Fibroblast of lung (primary cell): ENCODE measurements at places on chromosomes 3 and 15. TPM values are rescaled to one million over a fixed set of nuclear protein-coding genes. Genes with fewer than 3 reads are reported as not detected.
A peak's percentile ranks its signal among the peaks of the same experiment; 100 is the strongest.

DNA sequence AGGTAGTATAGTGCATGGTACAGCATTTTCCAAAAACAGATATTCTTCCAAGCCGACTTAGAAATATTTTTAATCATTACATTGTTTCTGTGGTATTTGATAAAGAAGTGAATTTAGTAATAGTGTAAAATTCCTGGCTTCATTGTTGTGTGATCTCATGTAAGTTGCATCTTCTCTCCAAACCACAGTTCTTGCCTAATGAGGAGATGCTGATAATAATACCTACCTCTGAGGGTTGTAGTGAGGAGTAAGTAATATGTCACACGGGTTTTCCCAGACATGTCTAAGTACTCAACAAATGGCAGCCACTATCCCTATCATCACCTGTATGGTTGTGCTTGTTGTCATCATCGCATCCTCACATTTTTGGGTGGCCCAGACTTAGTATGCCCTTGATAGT lies 167.3 kb downstream of the SLCO3A1 start:
- H3K4me3 ChIP-seq: no peak overlapping the region
- H3K4me1 ChIP-seq: no peaks in the 10 kb centered on the region
- H3K36me3 ChIP-seq: no peaks in the 10 kb centered on the region
- no peaks in the 10 kb centered on the region for H3K27me3 ChIP-seq

GRCh38 chr15:39269821-39270220 lies 311.1 kb upstream of the THBS1 start:
- no peak overlapping the region for H3K27ac ChIP-seq
- DNase-seq: no peak
- H3K36me3 ChIP-seq: no peaks in the 10 kb centered on the region
- no peaks in the 10 kb centered on the region for H3K27me3 ChIP-seq
- H3K4me1 ChIP-seq: no peaks in the 10 kb centered on the region
- H3K4me3 ChIP-seq: no peak overlapping the region

GRCh38 chr3:58723173-58723572 lies 56.6 kb upstream of the FAM3D start:
- H3K27ac ChIP-seq: no peak overlapping the region
- no peaks in the 10 kb centered on the region for H3K4me1 ChIP-seq
- no peaks in the 10 kb centered on the region for H3K36me3 ChIP-seq
- H3K27me3 ChIP-seq: no peaks in the 10 kb centered on the region
- no peak overlapping the region for H3K4me3 ChIP-seq

DNA sequence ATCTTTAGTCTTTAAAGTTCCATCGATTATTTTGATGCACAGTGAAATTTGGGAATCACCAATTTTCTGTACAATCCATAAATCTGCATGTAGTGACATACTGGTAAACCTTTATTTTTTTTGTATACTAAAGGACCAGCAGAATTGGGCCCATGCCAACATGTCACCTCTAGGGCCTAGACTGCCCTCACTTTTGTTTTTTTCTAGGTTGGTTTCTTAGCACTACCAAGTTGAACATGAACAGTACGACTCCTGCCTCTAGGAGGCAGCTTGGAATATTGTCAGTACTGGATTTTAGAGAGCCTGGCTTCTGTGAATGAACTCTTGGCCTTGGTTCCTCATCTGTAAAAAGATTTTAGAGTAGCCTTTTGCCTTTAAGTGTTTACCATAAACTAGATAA lies 32.3 kb downstream of the NKIRAS1 start:
- no peaks in the 10 kb centered on the region for H3K4me1 ChIP-seq
- no peaks in the 10 kb centered on the region for H3K27me3 ChIP-seq
- no peak overlapping the region for H3K27ac ChIP-seq
- no peaks in the 10 kb centered on the region for H3K36me3 ChIP-seq
- no peak overlapping the region for H3K4me3 ChIP-seq

GRCh38 chr3:37397396-37397795 lies 223.0 kb upstream of the LRRFIP2 start:
- H3K4me3 ChIP-seq: no peak overlapping the region
- peak; percentile 3 for DNase-seq
- no peak overlapping the region for H3K27ac ChIP-seq
- H3K36me3 ChIP-seq: no peaks in the 10 kb centered on the region
- no peaks in the 10 kb centered on the region for H3K27me3 ChIP-seq

DNA sequence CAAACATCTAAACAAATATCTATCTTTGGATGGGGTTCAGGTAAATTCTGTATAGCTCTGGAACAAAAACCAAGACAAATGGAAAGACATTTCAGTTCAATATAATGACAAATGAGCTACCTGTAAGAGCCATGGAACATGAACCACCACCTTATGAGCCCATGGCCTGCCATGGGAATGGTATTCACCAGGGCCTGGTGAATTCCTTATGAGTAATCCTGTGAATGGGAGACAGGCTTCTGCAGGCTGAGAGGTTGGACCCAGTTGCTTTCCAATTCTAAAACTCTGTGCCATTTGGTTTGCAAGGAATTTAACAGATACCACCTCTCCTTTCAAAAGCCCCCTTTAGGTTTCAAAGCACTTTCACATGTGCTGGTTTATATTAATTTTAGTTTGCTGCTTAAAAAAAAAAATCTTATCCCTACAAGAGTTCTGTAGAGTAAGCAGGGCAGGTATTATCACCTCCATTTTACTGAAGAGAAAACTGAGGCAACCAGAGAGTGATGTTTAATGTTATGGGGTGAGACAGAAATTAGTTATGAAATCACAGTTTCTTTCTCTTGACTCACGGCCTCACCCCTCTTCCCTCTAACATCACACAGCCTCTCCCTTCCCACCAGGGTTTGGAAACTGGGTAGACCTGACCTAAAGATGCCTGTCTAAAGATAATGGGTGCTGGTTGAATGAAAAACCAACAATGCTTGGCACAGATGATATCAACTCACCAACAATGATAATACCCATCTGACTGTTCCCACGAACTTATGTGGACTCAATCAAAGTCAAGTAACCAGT lies 397.6 kb upstream of the WNT5A start:
- no peak overlapping the region for H3K4me3 ChIP-seq
- no peaks in the 10 kb centered on the region for H3K36me3 ChIP-seq
- no peak overlapping the region for H3K27ac ChIP-seq
- peaks cover 7% of the 10 kb centered on the region for H3K4me1 ChIP-seq
- peak; percentile 19 for DNase-seq

GRCh38 chr3:168336276-168336675 lies 240.6 kb upstream of the GOLIM4 start:
- no peak overlapping the region for H3K27ac ChIP-seq
- peaks cover 7% of the 10 kb centered on the region for H3K4me1 ChIP-seq
- peak; percentile 24 for DNase-seq
- H3K4me3 ChIP-seq: no peak overlapping the region
- no peaks in the 10 kb centered on the region for H3K36me3 ChIP-seq
- H3K27me3 ChIP-seq: no peaks in the 10 kb centered on the region

DNA sequence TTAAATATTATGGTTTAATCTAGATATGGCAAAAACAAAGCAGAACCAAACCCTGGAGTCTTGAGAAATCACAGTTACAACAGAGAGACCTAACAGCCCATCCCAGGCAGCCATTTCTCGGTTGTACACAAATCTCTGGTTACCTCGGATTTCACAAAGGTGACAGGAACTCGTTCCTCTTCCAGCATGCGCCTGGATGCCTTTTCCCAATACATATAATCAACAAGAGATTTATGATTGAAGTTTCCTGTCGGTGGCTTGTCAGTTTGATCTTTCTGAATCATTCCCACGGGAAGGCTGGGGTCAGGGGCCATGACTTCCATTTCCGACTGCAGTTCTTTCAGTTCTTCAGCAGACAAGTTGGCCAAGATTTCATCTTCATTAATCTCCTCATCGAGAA lies 445 bp downstream of the LMOD3 start:
- peaks cover 2% of the 10 kb centered on the region for H3K4me1 ChIP-seq
- no peak overlapping the region for H3K4me3 ChIP-seq
- H3K27ac ChIP-seq: no peak overlapping the region
- DNase-seq: no peak

- H3K27ac ChIP-seq: no peak overlapping the region
- H3K27me3 ChIP-seq: no peaks in the 10 kb centered on the region
- no peak for DNase-seq
- H3K4me3 ChIP-seq: no peak overlapping the region
- no peaks in the 10 kb centered on the region for H3K36me3 ChIP-seq
Observed at GRCh38 chr15:63481105-63481810, 23.1 kb upstream of the USP3 start.

GRCh38 chr3:99882436-99883137 lies 64.9 kb downstream of the CMSS1 start:
- no peaks in the 10 kb centered on the region for H3K27me3 ChIP-seq
- H3K4me1 ChIP-seq: no peaks in the 10 kb centered on the region
- H3K27ac ChIP-seq: no peak overlapping the region
- H3K36me3 ChIP-seq: no peaks in the 10 kb centered on the region

- H3K4me3 ChIP-seq: no peak overlapping the region
- H3K27ac ChIP-seq: no peak overlapping the region
- H3K36me3 ChIP-seq: no peaks in the 10 kb centered on the region
- no peaks in the 10 kb centered on the region for H3K27me3 ChIP-seq
- no peaks in the 10 kb centered on the region for H3K4me1 ChIP-seq
Observed at GRCh38 chr15:71392861-71393283, 277.6 kb downstream of the THSD4 start.

DNA sequence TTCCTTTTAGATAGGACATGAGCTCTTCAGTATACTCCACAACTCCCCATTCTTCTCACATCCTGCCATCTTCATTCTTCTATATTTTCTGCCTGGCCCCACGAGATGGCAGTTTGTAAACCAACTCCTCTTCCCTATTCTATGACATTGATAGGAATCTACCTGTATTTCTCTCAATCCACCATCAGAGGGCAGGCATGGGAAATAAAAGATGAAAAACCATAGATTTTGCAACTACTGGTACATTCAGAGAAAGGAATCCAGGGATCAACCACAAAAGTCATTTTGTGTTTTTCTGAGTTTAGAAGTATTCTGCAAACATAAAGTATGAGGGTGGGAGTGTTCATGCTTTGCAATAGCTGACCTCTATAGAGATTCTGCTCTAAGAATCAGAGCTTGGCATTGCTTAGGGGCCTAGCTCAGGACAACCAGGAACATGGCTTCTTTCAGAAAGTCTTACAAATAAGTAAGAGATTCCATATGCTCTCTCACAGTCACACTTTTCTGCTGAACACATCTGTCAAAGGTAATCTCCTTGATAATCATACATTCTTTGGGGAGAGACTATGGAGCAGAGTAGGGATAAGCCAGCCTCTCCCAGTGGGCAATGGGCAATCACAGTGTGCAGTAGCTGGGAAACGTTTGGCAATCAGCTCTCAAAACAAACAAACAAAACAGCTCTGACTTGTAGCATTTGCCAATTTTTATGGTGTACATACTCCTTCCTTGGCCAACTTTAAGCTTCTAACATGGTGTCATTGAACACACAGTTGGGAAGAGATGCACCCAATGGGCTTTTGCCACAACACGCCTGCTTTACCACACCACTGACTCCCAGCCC lies 43.1 kb upstream of the SLC25A36 start:
- DNase-seq: peak; percentile 85
- no peaks in the 10 kb centered on the region for H3K27me3 ChIP-seq
- no peak overlapping the region for H3K4me3 ChIP-seq
- H3K36me3 ChIP-seq: no peaks in the 10 kb centered on the region

DNA sequence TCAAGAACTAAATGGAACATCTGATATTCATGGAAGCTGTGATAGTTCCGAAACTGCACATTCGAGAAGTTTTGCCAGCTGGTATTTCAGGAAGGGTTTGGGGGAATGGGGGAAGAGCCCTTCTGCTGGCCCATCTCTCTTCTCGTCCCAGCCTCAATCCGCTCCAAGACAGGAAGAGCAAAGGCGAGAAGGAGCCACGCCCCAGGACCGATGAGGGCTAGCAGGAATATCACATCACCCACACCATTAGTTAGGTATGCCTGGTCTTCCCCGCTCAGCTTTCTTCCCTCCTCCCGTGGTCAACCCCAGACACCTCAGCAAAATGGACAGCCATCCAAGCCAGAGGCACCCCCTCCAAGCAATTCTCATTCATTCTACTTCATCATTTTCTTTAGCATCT lies 14.9 kb upstream of the PCSK6 start:
- no peaks in the 10 kb centered on the region for H3K27me3 ChIP-seq
- H3K4me1 ChIP-seq: no peaks in the 10 kb centered on the region
- H3K27ac ChIP-seq: no peak overlapping the region
- DNase-seq: no peak
- H3K36me3 ChIP-seq: no peaks in the 10 kb centered on the region

DNA sequence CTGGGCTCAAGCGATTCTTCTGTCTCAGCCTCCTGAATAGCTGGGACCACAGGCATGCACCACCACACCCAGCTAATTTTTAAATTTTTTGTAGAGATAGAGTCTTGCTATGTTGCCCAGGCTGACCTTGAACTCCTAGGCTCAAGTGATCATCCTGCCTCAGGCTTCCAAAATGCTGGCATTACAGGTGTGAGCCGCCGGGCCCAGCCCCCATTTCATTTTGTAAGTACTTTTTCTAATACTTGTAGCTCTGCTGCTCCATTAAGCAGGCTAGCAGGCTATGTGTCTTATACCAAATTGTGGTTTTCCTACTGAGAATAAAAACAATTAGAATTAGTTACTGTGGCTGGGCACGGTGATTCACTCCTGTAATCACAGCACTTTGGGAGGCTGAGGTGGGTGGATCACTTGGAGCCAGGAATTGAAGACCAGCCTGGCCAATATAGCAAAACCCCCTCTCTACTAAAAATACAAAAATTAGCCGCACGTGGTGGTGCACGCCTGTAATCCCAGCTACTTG lies 22.4 kb downstream of the NIPA1 start:
- no peaks in the 10 kb centered on the region for H3K27me3 ChIP-seq
- H3K36me3 ChIP-seq: no peaks in the 10 kb centered on the region
- no peak overlapping the region for H3K4me3 ChIP-seq
- H3K27ac ChIP-seq: no peak overlapping the region
- peak; percentile 68 for DNase-seq
- no peaks in the 10 kb centered on the region for H3K4me1 ChIP-seq

- no peaks in the 10 kb centered on the region for H3K36me3 ChIP-seq
- H3K27me3 ChIP-seq: no peaks in the 10 kb centered on the region
- no peak for DNase-seq
- no peak overlapping the region for H3K4me3 ChIP-seq
- no peaks in the 10 kb centered on the region for H3K4me1 ChIP-seq
- no peak overlapping the region for H3K27ac ChIP-seq
Observed at GRCh38 chr3:128222796-128223385, 69.6 kb downstream of the EEFSEC start.

The CCR2 gene
- under 0.01 TPM in 1 of 2 replicates, not detected in the other for total RNA-seq

The TIMP4 gene
- total RNA-seq: 9.8 and 12.6 TPM in 2 replicates

The STRIT1 gene
- not detected in 2 replicates for total RNA-seq

The ZNF80 gene
- not detected in 2 replicates for total RNA-seq

The SNX22 gene
- total RNA-seq: 0.17 and 0.26 TPM in 2 replicates

The CEMIP gene
- total RNA-seq: 324 and 946 TPM in 2 replicates

The DNASE1L3 gene
- total RNA-seq: not detected in 2 replicates
